BJ (cell line): ENCODE measurements at places on chromosomes 2 and 18. TPM values are rescaled to one million over a fixed set of nuclear protein-coding genes. Genes with fewer than 3 reads are reported as not detected.
A peak's percentile ranks its signal among the peaks of the same experiment; 100 is the strongest.

GRCh38 chr2:121284463-121285449, at the start of gene TFCP2L1:
TFCP2L1 (minus strand) TSS chr2:121285202; CDS start chr2:121285109, 93 bp downstream.
- DNase-seq = no peak

- peak; percentile 39 for DNase-seq
These were observed 51.5 kb upstream of the PHLPP1 start for GRCh38 chr18:62663731-62664336.

DNA sequence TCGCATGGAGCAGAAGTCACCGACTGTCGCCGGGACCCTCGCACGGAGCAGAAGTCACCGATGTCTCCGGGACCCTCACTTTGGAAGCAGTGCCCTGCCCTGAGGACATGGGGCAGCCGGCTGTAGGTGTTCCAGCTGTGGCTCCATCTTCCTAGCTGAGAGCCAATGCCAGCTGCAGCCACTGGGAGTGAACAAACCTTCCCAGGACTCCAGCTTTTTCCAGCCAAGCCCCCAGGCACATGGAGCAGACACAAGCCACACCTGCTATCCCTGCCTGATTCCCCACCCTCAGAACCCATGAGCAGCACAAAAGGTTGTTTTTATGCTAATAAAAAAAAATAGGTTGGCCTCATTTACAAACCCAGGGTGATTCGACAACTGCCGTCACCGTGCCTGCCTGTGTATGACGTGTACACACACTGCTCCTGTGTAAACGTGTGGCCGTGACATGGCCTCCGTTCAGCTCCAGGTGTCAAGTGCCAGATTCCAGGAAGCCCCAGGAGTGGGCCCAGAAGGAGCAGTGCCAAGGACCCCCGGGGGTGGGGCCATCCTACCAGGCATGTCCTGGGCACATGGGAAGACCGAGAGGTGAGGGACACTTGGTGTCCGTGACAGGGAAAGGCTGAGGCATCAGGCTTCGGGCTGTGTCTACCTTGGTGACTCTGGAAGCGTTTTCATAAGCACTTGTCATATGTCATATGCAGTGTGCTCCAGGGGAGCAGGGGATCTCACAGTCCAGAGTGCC, 91.5 kb downstream of the EIPR1 start:
- no peak for DNase-seq

GRCh38 chr2:37232131-37232933, 874 bp downstream of the NDUFAF7 start:
- DNase-seq = no peak

GRCh38 chr2:186670831-186671230, 23.0 kb upstream of the FAM171B start:
- DNase-seq = no peak

DNA sequence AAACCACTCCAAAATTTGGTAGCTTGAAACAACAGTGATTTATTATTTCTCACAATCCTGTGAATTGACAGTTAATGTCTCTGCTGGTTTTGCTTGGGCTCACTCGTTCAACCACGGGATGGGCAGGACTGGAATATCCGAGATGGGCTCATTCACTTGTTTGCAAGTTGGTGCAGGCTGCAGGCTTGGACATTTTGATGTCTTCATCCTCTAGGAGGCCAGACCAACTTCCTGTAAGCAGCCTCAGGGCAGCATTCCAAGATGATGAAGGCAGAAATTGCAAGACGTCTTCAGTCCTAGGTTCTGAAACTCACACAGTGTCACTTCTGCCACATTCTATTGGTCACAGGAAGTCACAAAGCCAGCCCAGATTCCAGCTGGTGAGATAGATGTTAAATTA, 47.1 kb downstream of the GPR39 start:
- no peak for DNase-seq

- DNase-seq = no peak
These were observed 190.2 kb downstream of the INHBB start for GRCh38 chr2:120536141-120536540.

GRCh38 chr18:50602466-50602865, 42.6 kb downstream of the MAPK4 start:
- no peak for DNase-seq

DNA sequence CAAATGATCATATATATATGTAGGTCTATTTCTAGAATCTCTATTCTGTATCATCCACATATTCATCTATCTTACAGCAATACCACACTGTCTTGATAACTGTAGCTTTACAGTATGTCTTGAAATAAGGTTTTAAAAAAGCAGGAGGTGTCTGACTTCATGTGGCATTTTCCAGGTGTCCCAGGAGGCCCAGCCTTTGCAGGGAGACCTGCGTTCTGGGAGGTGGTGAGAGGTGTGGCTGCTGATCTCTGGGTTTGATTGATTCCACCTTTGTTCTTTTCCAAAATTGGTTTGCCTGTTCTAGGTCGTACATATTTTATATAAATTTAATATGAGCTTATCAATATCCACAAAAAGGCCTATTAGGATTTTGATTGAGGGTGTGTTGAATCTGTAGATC, 26.6 kb downstream of the DPYSL5 start:
- no peak for DNase-seq

- no peak for DNase-seq
These were observed 1.8 kb downstream of the PPP1R7 start for GRCh38 chr2:241151934-241152660.

DNA sequence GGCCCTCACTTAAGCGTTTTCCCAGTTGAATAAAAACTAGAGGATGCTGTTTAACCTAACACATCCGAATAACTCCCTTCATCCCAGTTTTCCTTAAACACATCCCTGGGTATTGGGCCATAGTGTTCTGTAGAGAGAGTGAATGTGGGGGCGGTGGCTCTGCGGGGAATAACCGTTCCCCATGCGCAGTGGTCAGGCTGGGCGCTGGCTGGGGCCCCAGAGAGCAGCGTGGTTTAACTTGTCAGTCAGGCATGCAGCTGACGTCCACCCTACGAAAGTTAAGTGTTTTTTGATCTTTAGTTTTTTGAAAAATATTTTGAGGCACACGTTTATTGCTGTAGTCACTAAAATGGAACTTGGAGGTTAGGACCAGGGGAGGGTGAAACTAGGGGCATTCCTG, 33.7 kb downstream of the CTDP1 start:
- DNase-seq = no peak

DNA sequence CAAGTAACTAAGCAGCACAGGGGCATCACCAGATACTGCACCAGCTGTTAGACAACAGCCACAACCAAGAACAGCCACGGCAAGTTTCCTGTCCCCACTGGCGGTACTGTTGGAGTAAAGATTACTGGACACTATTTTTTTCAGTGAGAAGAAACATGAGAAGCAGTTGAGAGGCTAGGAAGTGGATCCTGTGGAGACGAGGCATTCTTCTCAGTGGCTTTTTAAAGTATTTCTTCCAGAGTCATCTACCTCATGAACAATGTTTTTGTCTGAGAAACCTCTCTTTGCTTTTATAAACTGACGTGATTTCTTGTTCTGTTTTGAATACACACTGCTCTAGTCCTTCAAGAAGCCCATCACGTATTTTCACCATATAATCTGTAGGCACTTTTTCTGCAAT, 18.8 kb downstream of the TM4SF20 start:
- DNase-seq = no peak

DNA sequence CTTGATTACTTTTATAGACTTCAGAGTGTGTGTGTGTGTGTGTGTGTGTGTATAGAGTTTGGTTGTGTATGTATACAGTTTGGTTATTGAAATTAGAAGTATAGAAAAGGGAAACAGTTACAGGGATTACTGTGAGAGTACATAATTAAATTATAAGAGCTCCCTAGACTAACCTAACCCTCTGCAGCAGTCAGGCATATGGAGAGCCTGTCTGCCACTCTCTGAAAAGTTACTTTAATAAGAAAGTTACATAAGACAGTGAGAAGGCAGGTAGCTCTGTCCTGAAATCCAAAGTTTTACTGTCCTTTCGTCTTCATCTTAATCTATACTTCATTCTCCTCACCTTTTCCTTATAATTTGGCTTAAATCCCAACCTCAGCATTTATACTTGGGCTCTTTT, 71.5 kb upstream of the EPB41L5 start:
- no peak for DNase-seq

GRCh38 chr2:2898744-2899143, 478.9 kb downstream of the EIPR1 start:
- DNase-seq = no peak

DNA sequence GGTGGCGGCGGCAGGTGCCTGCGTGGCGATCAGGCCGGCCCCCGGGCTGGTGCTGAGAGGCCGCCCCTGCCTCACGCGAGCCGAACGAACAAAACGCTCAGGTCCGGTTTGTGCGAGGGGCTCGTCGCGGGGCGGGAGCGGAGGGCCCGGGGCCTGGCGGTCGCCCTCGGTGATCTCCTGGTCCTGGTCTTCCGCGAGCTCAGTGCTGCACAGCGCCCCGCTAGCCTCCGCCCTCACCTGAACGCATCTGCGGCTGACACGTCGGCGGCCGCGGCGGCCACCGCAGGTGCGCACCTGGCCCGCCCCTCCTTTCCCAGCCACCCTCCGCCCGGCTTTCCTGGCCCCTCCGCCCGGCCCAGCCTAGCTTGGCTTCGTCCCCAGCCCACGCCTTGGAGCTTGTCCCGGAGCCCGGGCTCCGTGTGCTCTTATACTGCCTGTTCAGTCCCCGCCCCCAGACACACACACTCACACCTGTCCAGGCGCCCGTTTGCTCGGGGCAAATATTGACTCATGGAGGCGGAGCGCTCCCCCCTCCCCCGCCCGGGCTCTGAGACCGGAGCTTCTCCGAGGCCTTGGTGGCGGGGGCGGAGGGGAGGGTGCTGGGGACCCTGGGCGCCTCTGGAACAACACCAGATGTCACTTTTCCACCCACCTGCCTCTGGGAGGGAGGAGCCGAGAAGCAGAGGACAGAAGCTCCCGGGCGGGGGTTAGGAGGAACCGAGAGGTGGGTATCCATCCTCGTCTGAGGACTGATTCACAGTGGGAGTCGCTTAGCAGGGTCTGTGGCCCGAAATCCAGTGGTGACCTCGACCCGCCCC, 8.6 kb upstream of the CRYBA2 start:
- DNase-seq = no peak

- DNase-seq = no peak
These were observed 8.1 kb downstream of the MBP start for GRCh38 chr18:77124452-77124922.

DNA sequence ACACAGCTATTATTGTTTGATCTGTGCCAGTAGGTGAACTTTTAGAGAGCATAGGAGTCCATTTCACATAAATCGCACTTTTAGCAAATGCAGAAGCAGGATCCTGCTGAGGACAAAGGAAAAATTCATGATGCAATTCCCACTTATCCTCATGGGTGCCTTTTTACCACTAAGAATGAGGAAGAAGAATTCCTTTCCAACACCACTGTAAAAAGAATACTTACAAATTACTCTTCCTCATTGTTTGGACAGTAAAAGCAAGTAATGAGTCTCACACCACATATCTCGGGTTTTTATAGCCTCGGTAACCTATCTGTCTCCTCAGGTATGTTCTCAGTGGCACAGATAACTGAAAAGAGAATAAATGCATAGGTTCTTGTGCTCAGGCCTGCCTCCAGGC, 238.5 kb downstream of the MTX2 start:
- DNase-seq = no peak

- DNase-seq = no peak
These were observed 26.9 kb downstream of the GAREM1 start for GRCh38 chr18:32443706-32444215.

DNA sequence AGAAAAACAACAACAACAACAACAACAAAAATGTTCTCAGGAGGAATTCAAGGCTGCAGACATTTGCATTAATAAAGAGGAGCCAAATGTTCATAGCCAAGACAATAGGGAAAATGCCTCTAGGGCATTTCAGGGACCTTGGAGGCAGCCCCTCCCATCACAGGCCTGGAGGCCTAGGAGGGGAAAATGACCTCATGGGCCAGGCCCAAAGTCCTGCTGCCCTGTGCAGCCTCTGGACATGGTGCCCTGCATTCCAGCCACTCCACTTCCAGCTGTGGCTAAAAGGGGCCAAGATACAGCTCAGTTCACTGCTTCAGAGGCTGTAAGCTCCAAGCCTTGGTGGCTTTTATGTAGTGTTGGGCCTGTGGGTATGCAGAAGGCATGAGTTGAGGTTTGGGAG, 314.5 kb downstream of the CYRIA start:
- DNase-seq = no peak

GRCh38 chr2:62343636-62344337, 147.9 kb downstream of the B3GNT2 start:
- no peak for DNase-seq

DNA sequence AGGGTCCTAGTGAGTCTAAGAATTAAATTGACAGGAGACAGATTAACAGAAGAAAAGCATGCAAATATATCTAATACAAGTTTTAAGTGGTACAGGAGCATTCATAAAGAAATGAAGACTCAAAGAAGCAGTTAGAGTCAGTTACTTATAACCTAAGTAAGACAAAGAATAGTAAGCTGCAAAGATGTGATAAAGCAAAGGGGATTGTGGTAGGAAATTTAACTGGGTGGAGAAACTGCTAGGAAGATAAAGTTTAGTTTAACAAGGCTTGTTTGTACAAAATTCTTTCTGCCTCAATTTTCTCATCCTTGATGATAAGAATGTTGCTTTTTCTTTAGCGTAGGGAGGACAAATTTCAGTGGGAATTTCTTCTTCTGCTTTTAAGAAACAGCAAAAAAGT, 35.5 kb upstream of the ST6GAL2 start:
- DNase-seq = no peak

DNA sequence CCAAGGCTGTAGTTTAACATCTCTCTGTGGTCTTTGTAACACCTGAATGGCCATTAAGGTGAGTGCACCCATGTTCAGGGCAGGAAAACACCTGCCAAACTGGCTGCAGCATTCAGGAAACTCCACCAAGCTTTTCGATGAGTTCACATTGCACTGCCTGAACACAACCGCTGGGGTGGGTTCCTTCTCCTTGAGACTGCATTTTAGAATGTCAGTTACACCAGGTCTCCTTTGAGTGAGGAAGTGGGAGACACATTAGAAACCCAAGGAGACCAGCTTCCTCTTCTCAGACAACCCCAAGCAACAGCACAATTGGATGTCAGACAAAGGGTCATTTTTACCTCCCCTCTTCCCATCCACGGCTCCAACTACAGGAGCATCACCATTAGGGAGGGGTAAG, 35.2 kb downstream of the CYRIA start:
- DNase-seq = no peak

DNA sequence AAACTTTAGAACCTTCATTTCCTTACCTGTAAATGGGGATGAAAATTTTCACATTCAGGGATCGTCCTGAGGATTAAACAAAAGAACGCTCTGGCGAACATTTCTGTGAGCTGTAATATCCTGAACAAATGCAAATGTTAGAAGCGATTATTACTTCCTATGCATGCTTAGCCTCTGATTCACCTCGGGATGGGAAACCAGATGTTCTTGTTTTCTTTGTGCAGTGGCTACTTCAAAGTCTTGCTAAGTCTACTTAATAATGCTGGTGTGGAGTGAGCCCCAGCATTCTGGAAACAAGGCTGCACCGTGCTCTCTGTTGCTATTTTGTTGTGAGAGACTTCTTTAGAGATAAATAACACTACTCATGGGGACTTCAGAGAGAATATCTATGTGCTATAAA, 119.1 kb upstream of the PELI1 start:
- DNase-seq = peak; percentile 78

Gene MC2R
- polyA plus RNA-seq = not detected in 2 replicates

Gene ZNF385B
- 0.12 and 0.22 TPM in 2 replicates for polyA plus RNA-seq

Gene UGT1A10
- not detected in 2 replicates for polyA plus RNA-seq

Gene LANCL1
- 55.6 and 76.4 TPM in 2 replicates for polyA plus RNA-seq

Gene PROKR1
- not detected in 2 replicates for polyA plus RNA-seq

Gene MREG
- 1.1 and 1.7 TPM in 2 replicates for polyA plus RNA-seq

Gene RAB6D
- polyA plus RNA-seq = not detected in 2 replicates
